Prostate gland (tissue), 2 donors: ENCODE measurements at places on chromosomes 4 and X. TPM values are rescaled to one million over a fixed set of nuclear protein-coding genes. Genes with fewer than 3 reads are reported as not detected.

Gene TNMD
- not detected for total RNA-seq

DNA sequence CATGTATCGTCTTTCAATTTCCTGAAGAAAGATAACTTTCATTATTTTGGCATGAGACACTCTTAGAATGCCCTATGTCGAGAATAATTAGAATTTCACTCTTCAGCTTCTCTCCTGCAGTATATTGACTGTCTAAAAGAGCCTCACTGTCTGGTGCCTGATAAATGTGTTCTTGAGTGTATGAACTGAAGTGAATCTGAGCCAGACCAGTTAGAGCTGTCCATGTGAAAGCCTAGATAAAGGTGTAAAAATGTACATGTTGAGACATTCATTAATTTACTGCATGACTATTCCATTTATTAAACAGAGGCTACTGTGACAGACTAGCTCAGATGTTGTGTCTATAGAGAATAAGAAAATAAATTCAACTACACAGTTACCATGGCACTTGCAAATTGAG, 283.2 kb downstream of the PCDH18 start:
- DNase-seq, result no peak

Gene MAGEB17
- total RNA-seq, result 1.1 TPM

Gene ASB5
- total RNA-seq, result 2.6 TPM

Gene KIF4A
- total RNA-seq, result 1.3 TPM

GRCh38 chr4:184907216-184907615, 81.4 kb upstream of the ACSL1 start:
- no peak for DNase-seq

Gene TMEM35A
- 7.8 TPM for total RNA-seq

GRCh38 chr4:153564630-153565525, 98.7 kb downstream of the TMEM131L start:
- DNase-seq, result no peak

GRCh38 chrX:69152417-69152841, 12.8 kb downstream of the PJA1 start:
- no peak for DNase-seq

DNA sequence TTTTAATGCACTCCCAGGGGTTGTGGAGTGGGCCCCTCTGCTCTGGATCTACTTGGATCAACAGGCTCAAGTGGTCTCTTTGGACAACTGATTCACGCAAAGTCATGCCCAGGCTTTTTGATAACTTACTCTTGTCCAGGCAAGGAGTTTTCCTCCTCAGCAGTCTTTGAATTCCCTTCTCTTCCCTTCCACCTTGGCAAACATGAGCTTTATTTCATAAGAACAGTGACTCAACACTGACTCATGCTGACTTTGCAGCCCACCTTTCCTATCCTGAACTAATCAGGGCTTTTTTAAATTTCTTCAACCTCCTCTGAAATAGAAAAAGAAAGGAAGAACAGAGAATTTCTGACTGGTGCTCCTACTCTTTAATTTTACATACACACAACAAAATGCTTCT, 132.1 kb upstream of the LDB2 start:
- no peak for DNase-seq

Gene PDE6B
- 9.3 TPM for total RNA-seq

- no peak for DNase-seq
These were observed 56.4 kb downstream of the UBE2K start for GRCh38 chr4:39754309-39754708.

DNA sequence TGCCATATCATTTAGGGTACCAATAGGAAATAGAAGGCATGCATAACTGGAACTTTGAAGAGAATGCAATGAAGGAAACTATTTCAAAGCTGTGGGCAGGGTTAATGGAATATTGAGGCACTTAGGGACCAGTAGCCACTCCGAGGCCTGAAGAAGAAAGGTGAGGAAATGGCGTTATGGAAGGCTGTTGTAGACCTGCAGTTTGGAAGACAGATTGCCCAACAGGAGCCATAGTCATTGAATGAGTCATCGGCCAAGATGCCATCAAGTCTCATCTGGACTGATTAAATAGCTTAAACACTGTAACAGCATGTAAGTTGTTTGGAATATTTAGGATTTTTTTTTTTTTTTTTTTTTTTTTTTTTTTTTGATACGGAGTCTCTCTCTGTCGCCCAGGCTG, 11.6 kb downstream of the CXCL13 start:
- no peak for DNase-seq

Gene TEX11
- total RNA-seq, result 2.6 TPM

- no peak for DNase-seq
These were observed 1.8 kb downstream of the LIMCH1 start for GRCh38 chr4:41539711-41540110.

GRCh38 chrX:13808293-13808692, 8.6 kb downstream of the GPM6B start:
- no peak for DNase-seq
